NCI-H1417 treated with DMSO at 0.1 percent for 48 hours (cell line): ENCODE measurements at places on chromosomes 13 and 19.

- no peak for DNase-seq
Observed at GRCh38 chr13:28983641-28984040, 163.5 kb downstream of the MTUS2 start.

GRCh38 chr13:91031508-91031907 lies 316.0 kb upstream of the MIR17HG start:
- no peak for DNase-seq

DNA sequence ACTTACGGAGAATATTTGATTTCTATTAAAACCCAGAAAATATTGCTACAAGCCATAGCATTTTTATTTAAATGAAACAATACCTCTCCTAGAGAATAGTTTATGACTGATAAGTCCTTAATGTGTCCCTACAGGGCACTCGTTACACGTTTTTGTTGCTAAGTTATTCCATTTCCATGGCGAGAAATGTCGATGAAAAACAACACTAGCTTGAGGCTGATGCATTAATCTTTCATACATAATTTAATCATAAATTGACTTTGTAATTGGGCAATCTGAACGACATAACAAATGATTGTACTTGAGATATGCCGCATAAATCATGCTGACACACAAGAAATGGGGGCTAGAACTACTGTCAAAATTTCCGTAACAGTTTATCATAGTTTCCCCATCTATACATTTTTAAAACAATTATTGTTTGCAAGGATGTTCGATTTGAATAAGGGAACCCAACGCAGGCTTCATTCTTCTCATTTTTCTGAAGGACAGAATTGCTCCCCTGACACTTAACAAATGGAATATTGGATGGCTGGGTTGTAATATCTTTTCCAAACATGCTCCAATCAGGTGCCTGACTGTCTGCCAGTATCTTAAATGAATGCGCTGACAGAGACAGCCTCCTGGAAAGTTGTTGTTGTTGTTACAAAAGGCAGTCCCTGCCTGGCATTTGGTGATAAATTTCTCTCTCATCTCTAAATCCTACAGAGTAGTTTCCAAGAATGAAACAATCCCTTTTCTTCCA lies 61.9 kb downstream of the FLT1 start:
- DNase-seq, result no peak

GRCh38 chr13:77377016-77377415 lies 50.1 kb upstream of the MYCBP2 start:
- no peak for DNase-seq

DNA sequence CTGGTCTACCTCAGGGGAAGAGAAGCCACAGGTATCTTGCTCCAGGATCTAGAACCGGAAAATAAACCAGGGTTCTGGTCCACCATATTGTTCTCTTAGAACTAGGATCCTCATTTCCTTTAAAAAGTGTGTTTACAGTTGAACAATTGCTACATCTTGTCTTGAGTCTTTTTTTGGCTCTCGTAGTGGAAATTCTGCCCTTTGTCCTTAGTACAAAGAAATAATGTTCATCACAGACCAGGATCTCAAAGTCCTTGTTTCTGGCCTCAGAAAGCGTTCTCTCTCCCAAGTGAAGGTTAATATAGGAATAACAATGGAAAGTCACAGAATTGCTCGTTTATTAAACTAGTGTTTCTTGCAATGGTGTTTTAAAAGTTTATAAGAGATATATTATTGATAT lies 20.8 kb downstream of the KLF2 start:
- no peak for DNase-seq
